Neural progenitor cell (in vitro differentiated cells): ENCODE measurements at places on chromosomes 16 and 17.
A peak's percentile ranks its signal among the peaks of the same experiment; 100 is the strongest.

- no peaks in the 10 kb centered on the region for H3K36me3 ChIP-seq
- no peaks in the 10 kb centered on the region for H3K27me3 ChIP-seq
- H3K27ac ChIP-seq: no peak overlapping the region
- no peak for DNase-seq
- H3K4me3 ChIP-seq: no peak overlapping the region
Measured at GRCh38 chr17:28997806-28998205, 8.0 kb downstream of the SEZ6 start.

DNA sequence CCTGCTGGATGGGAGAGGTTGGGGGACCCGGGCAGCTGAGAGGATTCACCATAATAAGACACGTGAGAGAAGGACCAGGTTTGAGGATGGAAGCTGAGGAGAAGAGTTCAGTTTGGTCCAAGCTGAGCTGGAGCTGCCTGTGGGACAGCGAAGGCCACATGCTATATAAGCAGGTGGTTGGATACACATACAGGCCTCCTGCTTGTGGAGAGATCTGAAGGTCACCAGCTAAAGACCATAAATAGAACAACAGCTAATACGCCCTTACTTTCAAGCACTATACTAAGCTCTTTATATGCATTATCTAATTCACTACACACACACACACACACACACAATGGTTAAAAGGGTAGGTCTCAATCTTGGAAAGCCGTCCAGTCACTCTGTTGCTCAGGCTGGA is 32.1 kb downstream of the DUSP14 start:
- no peaks in the 10 kb centered on the region for H3K4me1 ChIP-seq
- H3K4me3 ChIP-seq: no peak overlapping the region
- no peaks in the 10 kb centered on the region for H3K36me3 ChIP-seq
- no peak overlapping the region for H3K27ac ChIP-seq
- DNase-seq: no peak

GRCh38 chr17:55632236-55632635 is 90.4 kb downstream of the TMEM100 start:
- DNase-seq: no peak
- no peak overlapping the region for H3K4me3 ChIP-seq
- H3K27me3 ChIP-seq: no peaks in the 10 kb centered on the region
- no peaks in the 10 kb centered on the region for H3K4me1 ChIP-seq
- no peaks in the 10 kb centered on the region for H3K36me3 ChIP-seq
- no peak overlapping the region for H3K27ac ChIP-seq

DNA sequence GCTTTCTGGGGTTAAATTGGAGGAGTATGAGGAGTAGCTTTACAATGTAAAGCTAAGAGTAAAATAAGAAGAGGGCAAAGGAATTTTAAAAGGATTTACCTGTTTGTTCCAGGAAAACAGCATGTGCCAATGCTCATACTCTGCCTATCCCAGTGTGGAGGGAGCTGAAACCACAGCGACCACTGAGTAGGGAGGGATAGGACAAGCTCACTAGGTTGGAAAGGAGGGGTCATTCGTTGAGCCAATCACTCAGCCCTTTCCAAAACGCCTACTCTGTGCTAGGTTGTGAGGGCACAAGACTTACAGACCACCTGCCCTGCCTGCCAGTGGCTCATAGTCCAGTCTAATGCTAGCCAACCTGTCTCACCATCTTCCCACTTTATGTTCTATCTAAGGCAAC is 1.1 kb upstream of the DNAJC7 start:
- H3K27me3 ChIP-seq: no peaks in the 10 kb centered on the region
- peak overlapping the region; percentile 93 for H3K4me3 ChIP-seq
- peaks cover 14% of the 10 kb centered on the region for H3K4me1 ChIP-seq
- H3K36me3 ChIP-seq: no peaks in the 10 kb centered on the region
- peak; percentile 28 for DNase-seq

DNA sequence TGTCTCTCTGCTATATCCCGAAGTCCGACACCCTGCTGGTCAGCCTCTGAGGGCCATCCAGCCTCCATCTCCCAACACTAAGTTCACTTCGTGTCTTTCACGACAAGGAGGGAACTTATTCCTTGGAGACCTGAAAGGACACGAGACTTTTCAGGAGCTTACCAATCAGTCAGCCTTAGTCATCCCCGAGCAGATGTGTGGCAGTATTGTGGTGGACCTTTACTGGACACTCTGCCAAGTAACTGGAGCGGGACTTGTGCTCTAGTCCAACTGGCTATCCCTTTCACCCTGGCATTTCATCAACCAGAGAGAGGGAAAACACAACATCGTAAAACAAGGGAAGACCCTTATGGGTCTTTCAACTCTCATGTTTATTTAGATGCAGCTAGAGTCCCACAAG is 87.1 kb downstream of the EMP2 start:
- H3K4me1 ChIP-seq: peaks cover 10% of the 10 kb centered on the region
- DNase-seq: no peak
- H3K36me3 ChIP-seq: no peaks in the 10 kb centered on the region
